RPMI8226 (cell line): ENCODE measurements at places on chromosomes 11 and 22.

- peak; percentile 60 for DNase-seq
Measured at GRCh38 chr22:27880778-27881394, 38.2 kb downstream of the PITPNB start.

GRCh38 chr22:17941471-17942406, 82.6 kb downstream of the MICAL3 start:
- DNase-seq: no peak

DNA sequence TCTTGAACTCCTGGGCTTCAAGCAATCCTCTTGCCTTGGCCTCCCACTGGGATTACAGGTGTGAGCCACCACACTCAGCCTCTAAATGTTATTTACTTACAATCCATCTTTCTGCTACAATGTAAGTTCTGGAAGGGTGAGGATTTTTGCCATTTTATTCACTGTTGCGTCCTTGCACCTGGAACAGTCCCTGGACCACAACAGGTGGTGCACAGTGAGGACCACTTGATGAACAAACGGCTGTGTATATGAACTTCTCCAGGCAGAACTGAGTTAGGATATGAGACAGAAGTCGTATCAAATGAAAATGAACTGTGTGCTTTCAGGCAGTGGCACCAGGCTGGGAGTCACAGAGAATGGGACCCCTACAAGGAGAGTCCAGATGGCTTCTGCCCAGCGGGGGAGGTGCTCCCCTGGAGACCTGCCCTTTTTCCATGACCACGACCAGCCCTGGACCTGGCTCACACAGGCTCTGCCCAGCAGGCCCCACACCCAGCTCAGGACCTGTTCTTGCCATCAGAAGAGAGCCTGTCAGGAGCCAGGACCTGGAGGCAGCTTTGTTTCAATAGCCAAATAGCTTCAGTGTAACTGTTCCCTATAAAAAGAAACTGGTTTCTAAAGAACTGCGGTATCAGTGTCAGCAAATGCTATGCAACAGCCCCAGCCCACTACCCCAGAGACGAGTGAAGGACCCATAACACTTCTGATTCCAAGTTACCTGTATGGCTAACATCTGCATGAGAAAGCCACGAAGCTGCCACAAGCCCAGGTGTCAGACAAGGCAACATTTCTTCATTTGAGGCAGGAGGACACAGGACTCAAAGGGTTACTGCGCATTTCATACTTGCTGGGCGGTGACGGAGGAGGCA, 104.9 kb downstream of the MICAL3 start:
- DNase-seq: no peak

DNA sequence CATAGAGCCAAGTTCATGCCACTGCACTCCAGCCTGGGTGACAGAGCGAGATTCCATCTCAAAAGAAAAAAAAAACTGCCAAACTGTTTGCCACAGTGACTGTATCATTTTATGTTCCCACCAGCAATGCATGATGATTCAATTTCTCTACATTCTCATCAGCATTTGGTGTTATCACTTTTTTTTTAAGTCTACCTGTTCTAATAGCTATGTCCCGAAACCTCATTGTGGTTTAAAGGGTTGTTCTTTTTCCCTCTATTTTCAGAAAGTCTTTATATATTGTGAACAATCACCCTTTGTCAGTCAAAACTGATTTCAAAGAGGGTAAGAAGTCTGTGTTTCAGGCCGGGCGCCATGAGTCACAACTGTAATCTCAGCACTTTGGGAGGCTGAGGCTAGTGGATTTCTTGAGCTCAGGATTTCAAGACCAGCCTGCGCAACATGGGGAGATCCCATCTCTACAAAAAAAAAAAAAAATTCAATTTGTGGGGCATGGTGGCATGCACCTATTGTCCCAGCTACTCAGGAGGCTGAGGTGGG, 14.8 kb upstream of the FAM168A start:
- no peak for DNase-seq

- DNase-seq: peak; percentile 41
Measured at GRCh38 chr11:6319704-6320410, 444 bp downstream of the CAVIN3 start.

- DNase-seq: no peak
Measured at GRCh38 chr22:46287873-46288751, 8.6 kb upstream of the GTSE1 start.

- peak; percentile 9 for DNase-seq
Measured at GRCh38 chr11:20626279-20626678, 26.9 kb downstream of the SLC6A5 start.

DNA sequence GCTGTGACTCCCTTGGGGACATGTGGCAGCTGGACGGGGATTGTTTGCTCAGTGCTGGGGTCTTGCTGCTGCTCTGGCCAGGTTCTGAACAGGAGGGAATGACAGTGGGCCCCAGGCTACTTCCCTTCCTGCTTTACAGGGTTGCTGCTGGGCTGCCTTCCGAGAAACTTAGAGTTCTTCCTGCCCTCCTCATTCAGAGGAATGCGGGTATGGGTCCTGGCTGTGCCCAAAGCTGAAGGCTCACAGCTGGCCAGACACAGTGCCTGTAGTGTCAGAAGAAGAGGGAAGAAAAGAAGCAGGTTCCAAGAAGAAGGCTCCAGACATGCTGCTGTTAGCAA, 108.3 kb upstream of the PARVA start:
- peak; percentile 9 for DNase-seq

- peak; percentile 74 for DNase-seq
Measured at GRCh38 chr22:50186761-50187523, 1.2 kb downstream of the TRABD start.

- no peak for DNase-seq
Measured at GRCh38 chr11:45512471-45513148, 152.8 kb downstream of the CHST1 start.

- no peak for DNase-seq
Measured at GRCh38 chr11:15169815-15170551, 55.3 kb downstream of the INSC start.

DNA sequence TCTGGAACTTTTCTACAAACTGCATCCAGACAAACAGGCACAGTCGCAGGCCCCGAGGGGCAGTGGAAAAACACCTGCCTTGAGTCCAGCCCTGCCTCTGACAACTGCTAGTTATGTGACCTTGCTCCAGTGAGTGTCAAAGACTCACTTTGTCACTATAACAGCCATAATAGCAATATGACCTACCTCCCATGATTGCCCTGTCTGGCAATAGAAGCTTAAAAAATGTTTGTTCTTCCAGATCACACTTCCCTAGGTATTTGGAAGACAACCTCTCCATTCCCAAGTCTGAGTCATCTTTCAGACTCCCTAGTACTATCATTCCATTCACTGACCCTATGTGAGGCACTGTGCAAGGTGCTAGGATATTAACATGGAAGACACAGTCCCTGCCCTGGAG, 74.5 kb downstream of the RPL27A start:
- no peak for DNase-seq

GRCh38 chr22:31738566-31738965, 11.4 kb downstream of the PRR14L start:
- DNase-seq: no peak

DNA sequence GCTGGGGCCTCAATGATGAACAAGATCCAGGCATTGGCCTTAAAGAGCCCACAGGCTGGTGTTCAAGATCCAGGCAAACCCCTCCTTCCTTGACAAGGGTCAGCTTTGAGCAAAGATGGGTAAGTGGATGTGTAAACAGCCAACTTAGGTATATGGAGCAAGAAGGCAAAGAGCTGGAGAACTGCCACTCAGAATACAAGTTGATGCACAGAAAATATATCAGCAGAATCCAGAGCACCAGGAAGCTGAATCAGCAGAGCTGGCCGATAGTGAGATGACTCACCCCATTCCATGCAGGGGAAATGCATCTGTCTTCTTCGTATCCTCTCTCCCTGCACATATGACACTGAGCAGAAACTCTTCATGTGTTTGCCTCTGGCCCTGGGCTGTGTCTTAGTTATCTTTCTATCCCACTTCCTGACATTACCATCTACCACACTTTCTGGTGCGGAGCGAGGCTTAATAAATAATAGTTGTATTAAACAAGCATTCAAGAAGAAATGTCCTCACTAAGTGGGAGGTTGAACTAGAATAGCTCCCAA, 57.8 kb downstream of the ENDOD1 start:
- DNase-seq: peak; percentile 80

DNA sequence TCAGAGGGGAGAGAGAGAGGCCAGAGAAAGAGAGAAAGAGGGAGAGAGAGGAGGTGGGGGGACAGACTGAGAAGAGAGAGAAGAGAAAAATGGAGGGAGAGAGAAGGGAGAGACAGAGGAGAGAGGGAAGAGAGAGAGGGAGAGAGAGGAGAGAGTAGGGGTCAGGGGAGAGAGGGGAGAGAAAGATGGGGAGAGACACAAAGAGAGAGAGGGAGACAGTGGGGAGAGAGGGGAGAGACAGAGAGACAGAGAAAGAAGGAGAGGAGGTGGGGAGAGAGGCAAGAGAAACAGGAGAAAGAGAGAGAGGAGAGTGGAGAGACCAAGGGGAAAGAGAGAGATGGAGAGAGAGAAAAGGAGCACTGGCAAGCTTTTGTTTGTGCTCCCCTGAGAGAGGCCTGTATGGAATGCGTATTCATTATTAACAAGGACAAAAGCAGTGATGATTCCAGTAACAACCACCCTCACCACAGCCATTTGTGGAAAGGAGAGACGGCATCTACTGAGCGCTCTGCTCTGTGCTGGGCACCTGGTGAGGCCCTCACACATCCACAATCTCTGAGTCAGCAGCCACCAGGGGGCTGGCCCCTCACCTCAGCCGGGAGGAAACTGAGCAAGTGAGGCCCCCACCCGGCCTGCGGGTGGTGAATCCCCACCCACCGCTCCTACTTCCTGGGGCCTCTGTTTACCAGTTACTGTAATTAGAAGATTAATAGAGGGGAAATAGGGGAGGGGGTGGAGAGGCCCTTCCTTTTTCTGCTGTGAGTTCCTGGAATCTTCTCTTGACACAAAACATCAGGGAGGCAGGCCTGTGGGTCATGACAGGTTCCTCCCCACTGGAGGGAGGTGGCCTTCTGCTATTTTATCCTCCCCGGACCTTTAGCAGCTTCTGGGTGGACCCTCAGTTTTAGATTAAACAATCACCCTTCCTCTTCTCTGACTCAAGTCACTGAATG, 14.6 kb upstream of the MIAT start:
- peak; percentile 50 for DNase-seq
